ENCODE measurements at places on chromosomes 5 and 9.

DNA sequence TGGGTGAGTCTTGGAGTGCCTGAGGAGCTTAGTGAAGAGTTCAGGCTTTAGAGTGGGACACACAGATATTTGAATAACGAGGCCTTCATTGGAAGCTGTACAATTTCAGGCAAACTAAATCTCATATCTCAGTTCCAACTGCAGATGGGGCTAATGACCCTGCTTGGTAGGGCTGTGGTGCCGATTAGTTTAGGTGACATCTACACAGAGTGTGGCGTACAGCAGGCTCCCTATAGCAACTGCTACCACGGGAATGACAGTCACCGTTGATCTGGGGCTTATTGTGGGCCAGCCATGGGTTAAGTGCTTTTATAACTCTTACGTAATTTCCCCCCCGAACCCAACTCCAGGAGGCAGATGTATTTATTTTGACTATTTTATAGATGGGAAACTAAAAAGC, 70.8 kb downstream of the FAT2 start:
- DNase-seq: no peak

GRCh38 chr9:115456515-115456914, 338.6 kb upstream of the TNC start:
- DNase-seq: no peak

GRCh38 chr5:53302529-53302928, 177.9 kb upstream of the FST start:
- DNase-seq: no peak

DNA sequence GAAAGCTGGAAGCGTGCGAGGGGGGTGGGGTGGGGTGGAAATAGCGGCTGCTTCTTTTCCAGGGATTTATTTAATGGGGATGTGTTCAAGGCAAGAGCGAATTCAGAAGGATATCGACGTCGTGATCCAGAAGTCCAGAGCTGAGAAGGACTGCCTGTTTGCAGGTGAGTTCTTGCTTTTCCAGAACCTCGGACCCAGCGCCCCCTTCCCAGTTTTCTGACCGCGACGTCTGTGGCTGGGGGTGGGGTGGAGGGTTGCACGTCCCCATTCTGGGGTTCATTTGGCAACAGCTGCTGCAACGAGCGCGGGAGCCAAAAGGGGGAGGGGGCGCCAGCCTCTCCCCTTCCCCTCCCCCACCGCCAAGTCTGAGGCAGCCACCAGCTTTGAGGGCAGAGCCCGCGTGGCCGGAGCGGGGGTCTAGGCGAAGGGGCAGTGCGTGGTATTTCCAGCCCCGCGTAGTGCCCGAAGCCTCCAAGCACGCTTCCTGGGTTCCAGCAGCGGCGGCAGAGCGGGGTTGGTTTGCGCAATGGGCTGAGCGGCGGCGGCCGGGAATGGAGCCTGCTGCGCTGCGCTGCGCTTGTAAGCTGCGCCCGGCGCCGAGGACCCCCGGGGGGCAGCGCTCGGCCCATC, 701 bp downstream of the PARP8 start:
- peak; percentile 59 for DNase-seq

GRCh38 chr9:35811381-35812024, 559 bp downstream of the SPAG8 start:
- DNase-seq: no peak

GRCh38 chr5:124596595-124597421, 149.6 kb downstream of the ZNF608 start:
- peak; percentile 85 for DNase-seq

- no peak for DNase-seq
Measured at GRCh38 chr9:134571326-134571931, 70.2 kb upstream of the COL5A1 start.

GRCh38 chr5:55675119-55675518, 37.0 kb downstream of the SLC38A9 start:
- no peak for DNase-seq

DNA sequence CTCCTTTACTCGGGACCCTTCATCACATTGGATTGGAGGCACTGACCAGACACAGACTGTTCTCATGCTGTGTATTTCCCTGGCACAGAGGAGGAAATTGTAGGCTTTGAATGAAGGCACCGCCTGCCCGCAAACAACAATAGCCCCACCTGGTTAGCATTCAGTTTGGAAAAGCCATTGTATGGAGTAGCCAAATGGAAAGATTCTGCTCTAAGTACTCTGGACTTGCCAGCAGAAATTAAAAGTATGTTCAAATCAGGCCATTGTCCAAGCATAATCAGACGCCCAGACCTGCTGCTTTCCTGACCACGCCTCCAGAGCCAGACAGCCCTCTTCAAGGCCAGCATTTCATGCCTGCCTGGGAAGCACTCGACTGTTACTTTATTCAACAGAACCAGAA, 8.0 kb upstream of the SEMA4D start:
- no peak for DNase-seq

DNA sequence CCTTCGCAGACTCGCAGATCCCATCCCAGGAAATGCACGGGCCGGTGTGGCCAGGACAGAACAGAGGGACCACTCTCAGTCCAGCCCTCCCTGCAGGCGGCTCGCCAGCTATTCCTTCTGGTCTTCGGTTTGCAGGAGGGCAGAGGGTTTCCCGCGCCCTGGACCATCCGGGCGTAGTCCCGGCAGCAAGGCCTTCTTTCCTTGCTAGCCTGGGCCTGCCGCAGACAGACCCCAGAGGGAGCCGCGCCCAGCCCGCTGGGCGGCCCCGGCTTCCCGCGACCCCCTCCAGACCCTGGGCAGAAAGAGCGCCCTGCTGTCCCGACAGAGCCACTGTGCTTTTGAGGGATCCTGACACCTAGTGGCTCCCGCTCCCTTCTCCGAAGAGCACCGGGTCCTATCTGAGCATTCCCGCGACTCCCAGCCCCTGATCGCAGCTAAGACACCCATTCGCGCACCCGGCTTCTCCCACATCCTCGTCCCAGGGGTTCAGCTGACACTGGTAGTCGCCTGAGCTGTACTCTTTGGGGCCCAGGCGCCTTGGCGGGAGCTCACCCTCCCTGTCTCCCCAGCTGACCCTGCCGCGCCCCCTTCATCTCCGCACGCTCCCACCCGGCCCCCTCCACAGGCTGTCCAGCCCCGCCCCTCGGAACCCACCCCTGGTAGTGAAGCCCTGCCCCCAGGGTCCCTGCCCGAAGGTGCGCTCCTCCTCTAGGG, 1.1 kb downstream of the CFAP90 start:
- no peak for DNase-seq

DNA sequence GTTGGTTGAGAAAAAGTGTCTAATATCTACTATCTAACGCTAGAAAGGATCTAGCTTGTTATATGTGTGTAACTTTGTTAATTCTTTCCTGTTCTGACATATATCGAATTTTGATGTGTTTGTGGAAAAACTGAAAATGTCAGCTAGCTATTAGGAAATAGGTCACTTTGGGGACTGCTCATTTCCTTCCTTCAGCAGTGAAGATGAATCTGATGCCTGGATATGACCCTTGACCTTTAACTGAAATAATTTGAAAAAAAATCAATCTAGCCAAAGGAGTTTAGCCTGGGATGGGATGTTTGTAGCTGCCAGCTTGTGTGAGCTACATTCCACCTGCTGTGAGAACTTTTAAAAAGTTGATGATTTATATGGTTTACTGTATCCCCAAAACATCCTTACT, 66.8 kb downstream of the CD180 start:
- no peak for DNase-seq

DNA sequence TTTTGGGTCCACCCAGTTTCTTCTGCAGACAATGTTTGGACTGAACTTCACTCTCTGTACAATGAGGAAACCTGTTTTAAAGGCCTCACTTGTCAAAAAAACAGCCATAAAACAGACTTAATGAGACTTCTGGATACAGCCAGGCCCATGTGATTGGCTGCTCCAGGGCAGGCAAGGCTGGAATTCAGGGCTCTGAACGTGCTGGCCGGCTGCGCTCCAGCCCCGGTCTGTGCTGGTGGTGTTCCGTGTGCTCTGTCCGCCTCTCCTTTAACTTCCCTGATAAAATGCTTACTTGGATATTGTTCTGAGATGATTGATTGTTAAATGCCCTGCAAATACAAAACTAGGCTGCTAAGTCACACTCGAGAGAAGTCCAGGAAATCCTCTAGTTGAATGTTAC, 131.2 kb upstream of the KLF4 start:
- DNase-seq: no peak

- DNase-seq: no peak
Measured at GRCh38 chr5:167064198-167064776, 1227.2 kb upstream of the WWC1 start.
